Suppressor macrophage treated with lipopolysaccharide for 1 hour (primary cell): ENCODE measurements at places on chromosomes 4 and X.
A peak's percentile ranks its signal among the peaks of the same experiment; 100 is the strongest.

- no peak for DNase-seq
Measured at GRCh38 chr4:38287101-38287851, 327.1 kb downstream of the PTTG2 start.

- DNase-seq, result no peak
Measured at GRCh38 chrX:138740341-138740740, 28.8 kb upstream of the FGF13 start.

DNA sequence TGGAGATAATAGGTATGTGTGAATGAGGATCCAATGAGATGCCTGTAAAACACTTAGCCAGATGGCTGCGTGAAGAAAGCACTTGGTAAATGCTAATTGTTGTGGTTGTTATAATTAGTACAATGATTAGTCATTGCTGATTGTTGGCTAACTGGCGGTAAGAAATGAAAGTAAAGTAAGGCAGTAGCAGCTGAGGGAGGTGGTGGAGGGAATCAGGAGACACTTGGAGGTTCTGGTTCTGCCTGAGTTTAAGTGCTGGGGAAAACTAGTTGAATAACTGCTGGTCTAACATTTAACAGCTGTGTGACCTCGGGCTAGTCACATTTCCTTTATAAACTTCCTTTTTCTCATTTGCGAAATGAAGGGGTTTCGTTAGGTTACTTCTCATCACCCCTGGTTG lies 30.9 kb downstream of the CD38 start:
- DNase-seq, result peak; percentile 81

DNA sequence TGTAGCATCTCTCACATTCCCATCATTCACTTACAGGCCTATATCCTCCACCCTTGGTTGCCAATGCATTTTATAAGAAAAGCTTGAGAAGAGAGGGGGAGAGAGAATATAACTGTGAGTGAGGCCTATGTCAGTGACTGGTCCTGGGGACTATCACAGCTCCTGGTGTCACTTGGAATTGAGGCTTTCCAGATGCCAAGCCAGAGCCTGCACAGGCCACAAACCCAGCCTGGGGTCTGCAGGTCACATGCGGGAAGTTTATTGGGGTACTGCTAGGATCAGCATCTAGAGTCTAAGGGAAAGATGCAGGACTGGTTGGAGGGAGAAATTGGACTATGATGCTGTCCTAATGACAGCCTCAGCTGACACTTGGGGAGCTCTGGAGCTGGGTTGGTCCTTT lies 47.6 kb downstream of the RTL5 start:
- no peak for DNase-seq

DNA sequence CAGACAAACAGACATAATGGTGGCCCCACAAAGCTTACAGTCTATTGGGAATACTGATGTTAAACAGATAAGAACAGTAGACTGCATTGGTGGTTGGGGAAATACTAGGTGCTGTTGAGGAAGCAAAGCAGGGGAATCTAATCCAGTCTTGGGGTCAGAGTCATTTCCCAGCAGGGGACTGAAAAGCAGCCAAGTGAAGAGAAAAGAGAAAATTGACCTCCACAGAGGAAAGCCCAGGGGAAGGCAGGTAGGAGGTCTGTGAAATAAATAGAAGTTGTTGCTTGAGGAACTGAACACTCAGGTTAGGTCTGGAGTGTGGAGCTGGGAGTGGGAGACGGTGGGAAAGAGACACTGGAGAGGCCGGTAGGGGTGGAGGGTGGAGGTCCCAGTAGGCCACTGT lies 33.0 kb upstream of the LEF1 start:
- no peak for DNase-seq

GRCh38 chrX:103220511-103221323 lies 5.8 kb downstream of the BEX4 start:
- DNase-seq, result no peak

DNA sequence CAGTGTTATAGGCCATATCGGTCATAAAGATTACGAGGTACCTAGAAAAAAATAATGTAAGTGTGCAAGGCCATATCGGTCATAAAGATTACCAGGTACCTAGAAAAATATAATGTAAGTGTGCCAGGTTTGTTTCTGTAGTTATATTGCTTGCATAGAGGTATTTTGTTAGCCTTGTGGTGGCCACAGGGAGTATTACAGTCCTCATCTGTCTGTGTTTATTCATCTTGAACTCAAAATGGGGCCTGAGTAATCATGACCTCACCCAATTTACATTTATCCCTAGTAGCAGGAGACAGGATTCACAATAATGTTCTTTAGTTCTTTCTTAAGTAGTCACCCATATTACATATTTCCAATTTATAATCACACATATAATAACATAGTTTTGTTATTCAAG lies 459.7 kb downstream of the MID1IP1 start:
- DNase-seq, result peak; percentile 16

DNA sequence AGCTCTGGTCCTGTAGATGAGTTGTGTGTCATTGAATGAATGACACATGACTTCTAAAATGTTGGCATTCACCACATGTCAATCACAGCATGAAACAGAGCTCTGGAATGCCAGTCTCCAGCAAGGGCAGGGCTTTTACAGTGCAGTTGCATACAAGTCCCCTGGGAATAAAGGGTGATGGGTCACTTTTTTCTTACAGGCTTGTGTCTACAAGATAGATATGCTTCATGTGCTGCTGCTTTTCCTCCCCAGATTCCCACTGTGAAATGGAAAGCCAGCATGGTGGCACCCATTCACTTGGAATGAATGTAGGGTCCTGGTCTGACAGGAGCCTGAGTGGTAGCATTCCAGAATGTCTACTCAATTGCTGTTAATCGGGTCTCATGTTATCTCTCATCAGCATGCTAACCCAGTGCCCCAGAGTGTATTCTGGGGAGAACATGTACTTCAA lies 159.1 kb upstream of the KIT start:
- no peak for DNase-seq

DNA sequence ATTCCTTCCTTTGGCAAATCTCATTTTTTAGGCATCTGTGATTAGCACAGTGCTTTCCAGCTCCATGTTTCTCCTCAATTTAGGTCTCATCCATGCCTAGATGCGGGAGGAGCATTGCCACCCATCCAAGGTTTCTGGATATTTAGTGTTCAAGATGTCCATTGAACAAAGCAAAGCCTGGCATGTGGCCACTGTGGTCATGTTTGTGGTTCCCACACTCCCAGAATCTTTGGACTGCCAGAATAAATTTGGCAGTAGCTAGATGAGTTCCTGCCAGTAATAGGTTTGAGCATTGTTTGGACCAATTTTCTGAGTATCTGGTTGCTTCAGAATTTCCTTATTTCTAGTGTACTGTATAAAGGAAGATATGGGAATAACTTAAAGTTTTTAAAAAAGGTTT lies 1124.1 kb downstream of the ADGRL3 start:
- DNase-seq, result no peak

GRCh38 chrX:130770615-130771014 lies 132.4 kb downstream of the ENOX2 start:
- DNase-seq, result peak; percentile 43

DNA sequence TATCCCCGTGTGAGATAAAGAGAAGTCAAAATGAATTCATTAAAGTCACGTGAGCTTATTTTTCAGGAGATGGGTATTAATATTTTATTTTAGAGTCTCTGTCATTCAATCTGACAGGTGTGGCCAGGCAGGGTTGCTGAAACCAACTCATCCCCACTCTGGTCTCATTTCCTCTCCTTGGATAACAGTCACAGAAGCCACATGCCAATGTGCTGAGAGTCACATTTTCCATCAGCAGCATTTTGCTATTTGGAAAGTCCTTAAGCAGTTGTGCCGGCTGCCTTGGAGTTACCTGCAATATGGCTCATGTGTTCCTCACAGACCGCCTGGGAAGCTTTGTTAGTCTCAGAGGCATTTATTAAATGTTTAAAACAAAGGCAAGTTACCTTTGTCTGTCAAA lies 302.3 kb downstream of the DCHS2 start:
- no peak for DNase-seq

- DNase-seq, result no peak
Measured at GRCh38 chr4:52015366-52015765, 4.8 kb downstream of the LRRC66 start.

DNA sequence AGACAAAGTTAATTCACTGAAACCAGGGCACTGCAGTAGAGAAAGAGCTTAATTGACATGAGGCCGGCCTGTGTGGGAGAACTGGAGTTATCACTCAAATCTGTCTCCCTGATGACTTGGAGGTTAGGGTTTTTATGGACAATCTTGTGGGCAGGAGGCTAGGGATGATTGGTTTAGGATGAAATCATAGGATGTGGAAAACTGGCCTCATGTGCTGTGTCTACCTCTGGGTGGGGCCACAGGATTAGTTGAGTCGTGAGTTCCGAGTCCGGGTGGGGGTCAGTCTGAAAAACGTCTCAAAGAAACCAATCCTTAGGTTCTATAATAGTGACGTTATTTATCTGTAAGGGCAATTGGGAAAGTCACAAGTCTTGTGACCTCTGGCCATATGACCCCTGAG lies 68.1 kb downstream of the UCHL1 start:
- DNase-seq, result no peak

- DNase-seq, result no peak
Measured at GRCh38 chr4:93414041-93414550, 414.5 kb upstream of the ATOH1 start.

DNA sequence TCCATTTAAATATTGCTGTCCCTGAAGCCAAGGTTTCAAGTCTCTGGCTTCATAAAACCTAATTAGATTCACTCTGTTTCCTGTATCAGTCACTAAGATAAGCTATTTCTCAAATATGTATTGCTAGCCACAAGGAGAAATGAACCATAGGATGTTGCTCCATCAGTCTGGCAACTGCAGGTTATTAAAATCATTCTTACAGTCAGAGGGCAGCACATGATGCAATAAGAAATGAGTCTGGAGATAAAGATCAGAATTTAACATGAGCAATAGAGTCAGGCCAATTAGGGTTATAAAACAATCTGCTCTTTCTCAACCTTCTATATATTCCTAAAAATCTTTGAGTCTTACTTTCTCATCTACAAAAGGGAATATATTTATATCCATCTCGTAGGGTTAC lies 7.2 kb downstream of the PRKG2 start:
- DNase-seq, result no peak

DNA sequence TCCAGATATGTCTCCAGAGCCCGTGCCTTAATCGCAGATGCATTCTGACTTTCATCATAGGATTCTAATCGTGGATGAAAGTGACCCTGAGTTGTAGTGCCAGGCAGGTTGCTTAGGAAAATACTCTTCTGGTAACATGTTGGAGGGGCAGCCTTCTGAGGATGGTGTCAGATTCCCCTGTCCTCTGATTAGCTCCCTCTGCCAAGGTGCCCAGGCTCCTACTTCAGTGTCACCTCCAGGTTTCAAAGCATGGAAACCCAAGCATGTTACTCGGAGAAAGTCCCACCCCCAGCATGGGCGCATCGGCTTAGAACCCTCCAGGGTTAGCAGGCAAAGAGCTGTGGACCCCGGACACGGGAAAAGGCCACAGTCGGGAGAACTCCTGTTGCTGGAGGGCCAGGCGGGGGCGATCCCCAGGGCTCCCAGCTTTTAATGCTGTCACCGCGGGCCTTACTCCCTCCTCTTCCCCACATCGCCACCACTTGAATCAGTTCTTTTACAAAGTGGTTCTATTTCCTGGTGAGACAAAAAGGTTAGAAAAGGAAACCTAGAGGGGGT lies 44.5 kb downstream of the TRIM2 start:
- no peak for DNase-seq

- no peak for DNase-seq
Measured at GRCh38 chr4:72945719-72946336, 123.7 kb downstream of the COX18 start.

DNA sequence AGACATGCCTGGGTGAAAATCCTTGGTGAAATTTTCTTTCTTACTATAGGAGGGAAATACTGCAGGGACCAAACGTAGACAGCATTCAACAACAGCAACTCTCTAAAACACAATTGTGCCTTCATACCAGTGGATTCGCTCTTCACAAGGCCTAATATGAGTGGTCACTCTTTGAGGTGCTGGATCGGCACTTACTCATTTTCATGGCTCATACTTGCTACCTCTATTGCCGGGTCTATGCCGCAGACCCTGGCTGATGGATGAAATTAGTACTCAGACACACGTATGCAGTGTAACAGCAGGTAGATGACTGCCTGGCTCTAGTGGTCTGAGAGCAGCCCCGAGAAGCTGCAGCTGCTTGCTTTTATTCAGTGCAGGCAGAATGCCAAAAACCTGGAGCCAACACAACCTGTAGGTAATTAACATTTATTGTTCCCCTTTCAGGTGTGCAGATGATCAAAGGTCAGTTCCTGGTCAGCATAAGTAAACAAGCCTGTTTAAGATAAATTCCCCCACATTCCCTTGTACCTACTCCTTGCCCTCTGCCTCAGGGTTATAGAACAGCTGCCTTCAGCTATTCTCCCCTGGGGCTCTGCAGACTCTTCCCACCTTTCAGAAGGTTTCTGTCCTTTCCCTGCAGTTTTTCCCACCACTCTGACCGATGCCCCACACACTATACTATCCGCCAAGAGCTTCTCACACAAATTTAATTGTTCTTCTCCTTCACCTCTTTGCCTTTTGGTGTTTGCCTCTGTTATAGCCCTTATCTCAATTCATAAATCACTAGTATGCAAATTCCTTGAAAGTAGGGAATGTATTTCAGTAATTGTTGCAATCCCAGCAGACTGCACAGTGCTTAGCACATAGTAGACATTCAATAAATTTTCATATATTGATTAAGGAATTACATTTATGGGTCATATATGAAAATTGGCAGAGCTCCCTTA lies 210.0 kb downstream of the SPANXN3 start:
- no peak for DNase-seq

GRCh38 chr4:112514647-112515197 lies 1.3 kb downstream of the NEUROG2 start:
- DNase-seq, result no peak

GRCh38 chrX:40009890-40010289 lies 87.9 kb downstream of the BCOR start:
- no peak for DNase-seq

- DNase-seq, result no peak
Measured at GRCh38 chr4:137070614-137071013, 461.7 kb downstream of the PCDH18 start.

DNA sequence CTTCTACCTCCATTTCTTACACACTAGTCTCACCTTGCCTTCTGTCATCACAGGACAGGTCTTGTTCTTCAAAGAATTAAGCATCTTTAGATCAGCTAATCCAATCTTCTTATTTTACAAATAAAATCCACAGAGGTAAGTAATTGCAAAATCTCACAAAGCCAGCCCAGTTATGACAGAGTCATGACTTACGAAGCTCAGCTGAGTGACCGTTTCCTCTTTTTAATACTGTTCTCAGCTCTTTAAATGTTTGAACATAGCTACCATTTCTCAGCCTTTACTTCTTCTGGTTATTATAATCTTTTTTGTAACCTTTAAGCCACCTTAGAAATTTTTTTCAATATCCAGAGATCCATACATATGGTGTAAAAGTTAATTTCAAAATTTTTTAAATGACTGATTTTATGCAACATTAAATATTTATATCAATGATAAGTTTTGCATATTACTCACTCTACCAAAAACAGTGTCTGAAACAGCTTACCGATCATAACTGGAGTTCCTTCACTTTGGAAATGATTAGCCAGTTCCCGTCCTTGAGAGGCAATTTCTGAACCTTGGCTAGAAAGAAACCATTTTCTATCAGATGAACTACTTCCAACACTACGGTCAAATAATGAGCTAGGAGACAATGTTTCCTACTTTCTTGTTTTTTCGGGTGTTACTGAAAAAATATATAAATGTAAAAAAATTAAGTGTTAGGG lies 8.8 kb downstream of the ANKRD37 start:
- peak; percentile 81 for DNase-seq

GRCh38 chr4:170721812-170722373 lies 632.1 kb upstream of the AADAT start:
- DNase-seq, result no peak

GRCh38 chr4:47031751-47032404 lies 511 bp downstream of the GABRB1 start:
- DNase-seq, result no peak
